Activated CD4-positive, alpha-beta memory T cell treated with anti-CD3 and anti-CD28 coated beads for 36 hours (primary cell): ENCODE measurements at places on chromosomes 16 and 17.
A peak's percentile ranks its signal among the peaks of the same experiment; 100 is the strongest.

DNA sequence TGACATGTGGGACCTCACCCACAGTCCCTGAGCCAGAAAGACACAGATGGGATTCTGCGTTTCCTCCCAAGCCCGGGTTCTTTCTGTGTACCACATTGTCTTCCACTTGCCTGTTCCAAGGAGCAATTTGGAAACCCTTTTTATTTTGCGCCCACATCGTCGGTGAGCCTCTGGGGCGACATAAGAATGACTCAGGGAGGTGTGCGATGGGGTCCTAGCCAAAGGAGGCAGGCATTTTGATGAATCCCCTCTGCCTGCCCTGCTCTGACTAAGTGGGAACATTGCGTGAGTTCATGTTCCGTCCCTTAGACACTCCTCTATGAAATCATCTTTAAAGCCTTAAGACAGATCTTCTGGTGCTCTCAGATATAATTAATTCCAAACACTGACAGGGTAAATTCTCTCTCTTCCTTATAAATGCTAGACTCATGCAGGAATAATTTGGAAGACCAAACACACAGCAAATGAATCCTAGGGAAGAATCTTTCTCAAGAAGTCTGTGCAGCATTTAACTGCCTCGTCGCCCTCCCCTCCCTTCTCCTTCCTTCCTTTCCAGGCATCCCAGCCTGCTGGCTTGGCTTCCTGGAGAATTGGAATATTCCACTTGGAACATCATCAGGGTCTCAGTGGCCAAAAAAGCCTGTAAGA, 52.7 kb upstream of the FOXF1 start:
- no peak for DNase-seq

DNA sequence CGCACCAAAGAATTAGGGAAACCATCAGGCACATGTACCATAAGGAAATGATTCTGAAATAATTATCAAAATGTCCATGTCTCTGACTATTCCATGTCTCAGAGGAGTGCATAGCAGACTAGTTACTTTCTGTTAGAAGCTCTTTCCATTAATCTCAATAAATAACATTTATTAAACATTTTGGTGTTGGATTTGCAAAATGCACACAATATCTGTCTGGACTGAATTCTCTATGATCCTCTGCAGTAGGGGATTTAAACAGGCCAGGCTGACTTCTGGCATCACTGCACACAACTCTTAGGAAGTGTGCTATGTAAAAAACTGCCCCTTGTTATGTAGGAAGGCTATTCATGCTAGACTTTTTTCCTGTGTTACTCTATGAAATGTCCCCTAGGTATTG, 283.3 kb upstream of the CDH5 start:
- DNase-seq, result no peak

GRCh38 chr16:24337013-24337412, 80.9 kb downstream of the CACNG3 start:
- no peak for DNase-seq

GRCh38 chr17:18195246-18195645, 11.6 kb downstream of the ALKBH5 start:
- no peak for DNase-seq

- DNase-seq, result no peak
These were observed 27.3 kb downstream of the KAT7 start for GRCh38 chr17:49815761-49816281.

DNA sequence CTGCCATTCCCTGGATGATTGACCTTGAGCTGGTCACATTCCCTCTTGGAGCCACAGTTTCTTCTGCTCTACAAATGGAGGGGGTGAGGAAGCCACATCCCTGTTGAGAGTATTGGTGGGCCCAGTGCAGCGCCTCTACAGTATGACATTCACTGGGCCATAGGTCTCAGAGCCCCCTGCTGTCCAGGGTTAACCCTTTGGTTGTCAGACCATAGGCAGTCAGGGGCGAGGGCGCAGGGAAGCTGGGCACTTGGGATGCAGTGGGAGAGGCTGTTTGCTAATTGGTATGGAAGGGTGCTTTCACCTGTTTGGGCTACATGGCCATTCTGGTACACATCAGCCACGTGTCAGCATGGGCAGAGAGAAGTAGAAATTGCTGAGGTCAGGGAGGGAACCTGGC, 27.3 kb upstream of the WFDC1 start:
- no peak for DNase-seq

- DNase-seq, result peak; percentile 52
These were observed at the start of gene DOC2A for GRCh38 chr16:30010844-30011713. TSS of gene DOC2A (minus strand) at chr16:30011027. CDS start at chr16:30010222, 805 bp downstream.

DNA sequence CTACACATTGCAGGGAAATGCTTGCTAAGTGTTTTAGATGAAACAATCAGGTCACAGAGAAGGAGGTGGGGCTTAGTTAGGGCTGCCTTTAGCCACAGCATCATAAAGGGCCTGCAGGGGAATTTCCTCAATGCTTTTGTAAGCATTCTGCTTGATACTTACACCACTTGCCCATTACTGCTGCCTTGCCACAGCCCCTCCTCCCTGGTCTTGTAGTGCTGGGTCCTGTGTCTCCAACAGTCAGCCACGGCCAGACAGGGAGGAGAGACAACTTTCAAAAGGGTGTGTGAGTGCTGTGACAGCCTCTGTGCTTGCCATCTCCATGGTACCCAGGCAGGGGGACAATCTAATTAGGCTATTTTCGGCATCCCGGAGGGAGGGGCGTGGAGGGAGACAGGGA, 111.2 kb downstream of the SHISA9 start:
- DNase-seq, result no peak

- no peak for DNase-seq
These were observed 67.8 kb downstream of the GRIN2A start for GRCh38 chr16:10114409-10114808.

DNA sequence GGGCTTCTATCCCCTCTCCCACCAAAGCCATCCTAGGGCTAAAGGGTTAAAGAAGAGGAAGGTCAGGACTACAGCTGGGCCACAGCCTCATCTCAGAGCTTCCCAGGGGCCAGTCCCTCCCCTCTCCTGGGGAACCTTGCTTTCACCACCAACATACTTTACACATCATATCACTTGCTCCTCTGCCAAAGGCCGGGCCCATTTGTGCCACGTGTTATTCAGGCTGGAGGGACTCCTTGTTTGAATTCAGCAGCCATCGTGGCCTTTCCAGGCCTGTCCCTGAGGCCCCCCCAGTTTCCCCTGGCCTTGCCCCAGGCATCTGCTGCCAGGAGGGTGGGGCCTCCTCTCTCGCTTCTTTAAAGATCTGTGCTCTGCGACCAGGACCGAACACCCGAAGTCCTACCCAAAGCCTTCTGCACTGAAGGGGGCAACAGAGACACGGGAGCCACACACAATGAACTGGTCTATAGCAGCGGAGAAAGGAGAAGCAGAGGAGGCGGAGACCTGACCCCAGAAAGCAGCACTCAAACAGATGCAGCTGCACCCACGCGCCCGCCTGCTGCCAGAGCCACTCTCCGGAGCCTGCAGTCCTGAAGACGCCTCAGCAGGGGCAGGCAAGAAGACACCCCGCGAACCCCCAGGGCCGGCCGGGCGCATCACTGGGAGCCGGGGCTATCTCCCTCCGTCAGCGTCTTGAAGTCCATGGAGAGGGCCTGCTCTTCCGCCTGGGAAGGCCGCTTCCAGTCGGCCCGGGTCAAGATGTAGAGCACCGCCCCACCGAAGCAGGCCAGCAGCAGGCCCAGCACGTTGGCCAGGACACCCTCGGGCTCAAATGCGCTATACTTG, 12.1 kb downstream of the CYB561 start:
- DNase-seq, result no peak

DNA sequence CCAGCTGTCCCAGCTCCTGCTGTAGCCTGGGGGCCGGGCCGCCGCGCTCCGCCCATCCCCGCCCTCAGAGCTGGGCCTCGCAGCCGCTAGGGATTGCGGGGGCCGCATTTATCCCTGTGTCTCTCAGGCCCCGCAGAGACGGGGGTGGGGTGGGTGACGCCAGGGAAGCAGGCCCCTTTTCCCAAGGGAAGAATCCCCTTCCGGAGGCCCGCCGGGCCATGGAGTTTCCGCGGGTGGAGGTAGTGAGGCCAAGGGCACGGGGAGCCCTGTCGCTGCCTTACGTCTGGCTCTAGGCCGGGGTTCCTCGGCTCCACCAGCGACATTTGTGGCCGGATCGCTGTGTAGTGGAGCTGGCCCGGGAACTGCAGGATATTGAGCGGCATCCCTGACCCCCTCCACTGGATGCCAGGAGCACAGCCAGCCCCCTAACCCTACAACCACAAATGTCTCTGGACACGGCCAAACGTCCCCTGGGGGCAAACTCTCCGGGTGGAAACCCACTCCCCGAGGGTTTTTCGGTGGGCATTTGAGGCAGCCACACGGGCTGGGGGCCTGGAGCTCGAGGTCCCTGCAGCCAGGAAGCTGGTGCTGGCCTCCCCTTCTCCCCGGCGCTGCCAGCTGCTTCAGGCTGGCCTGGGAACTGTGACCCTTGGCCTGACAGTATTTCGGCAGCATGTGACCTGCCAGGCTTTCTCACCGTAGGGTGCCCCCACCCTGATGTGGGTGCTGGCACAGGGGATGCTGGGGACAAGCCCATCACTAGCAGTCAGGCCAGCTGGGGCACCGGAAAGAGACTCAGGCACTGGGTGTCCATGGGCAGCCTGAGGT, 12.0 kb upstream of the CD300A start:
- DNase-seq, result no peak

- DNase-seq, result no peak
These were observed 393.5 kb downstream of the UTP18 start for GRCh38 chr17:51653878-51654277.

- DNase-seq, result peak; percentile 28
These were observed 34.9 kb upstream of the ZNF469 start for GRCh38 chr16:88347656-88348376.

DNA sequence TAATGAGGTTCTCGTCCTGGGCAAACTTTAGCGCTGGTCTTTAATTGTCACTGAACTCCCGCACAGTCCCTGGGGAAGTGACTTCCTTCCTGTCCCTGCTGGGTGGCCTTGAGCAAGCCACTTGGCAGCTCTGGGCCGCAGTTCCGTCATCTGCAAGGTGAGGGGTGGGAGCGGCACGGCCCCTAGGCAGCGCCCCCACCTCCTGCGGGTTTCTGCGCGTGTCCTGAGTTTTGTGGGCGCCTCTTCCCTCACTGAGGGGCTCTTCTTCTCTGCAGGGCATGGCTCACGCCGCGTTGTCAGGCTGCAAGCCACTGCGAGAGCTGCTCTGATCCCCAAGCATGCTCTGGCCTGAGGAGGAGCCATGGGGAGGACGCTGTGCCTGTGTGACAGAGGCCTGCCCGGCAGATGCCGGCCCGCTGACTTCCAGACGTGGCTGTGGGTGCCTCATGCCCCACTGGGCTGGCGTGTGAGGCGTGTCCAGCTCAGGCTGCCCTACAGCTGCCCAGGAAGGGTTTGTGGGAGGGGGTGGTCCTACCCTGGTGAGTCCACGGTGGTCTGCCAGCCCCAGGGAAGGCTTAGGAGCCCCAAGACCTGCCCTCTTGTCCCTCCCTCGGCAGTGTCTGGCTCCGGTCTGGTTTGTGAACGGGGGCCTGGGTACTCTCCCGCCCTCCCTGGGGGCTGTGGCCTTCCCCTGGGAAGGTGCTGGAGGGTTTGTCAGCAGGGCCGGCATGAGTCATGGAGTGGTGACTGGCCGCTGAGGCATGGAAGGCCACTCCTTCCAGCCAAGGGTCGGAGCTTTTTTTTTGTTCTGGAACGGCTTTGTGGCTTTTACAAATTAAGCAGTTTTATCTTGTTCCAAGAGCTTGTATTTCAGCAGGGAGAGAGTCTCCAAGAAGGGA, 182.0 kb downstream of the SEC14L1 start:
- no peak for DNase-seq

GRCh38 chr17:62911114-62911513, 54.9 kb upstream of the TANC2 start:
- DNase-seq, result no peak

- peak; percentile 67 for DNase-seq
These were observed 31.8 kb upstream of the MAF start for GRCh38 chr16:79632289-79632688.

GRCh38 chr17:27918498-27918897, 25.3 kb upstream of the LYRM9 start:
- DNase-seq, result no peak

GRCh38 chr17:63447471-63448009, 1.4 kb upstream of the CYB561 start:
- DNase-seq, result no peak

GRCh38 chr16:64809876-64810629, 311.8 kb downstream of the CDH11 start:
- no peak for DNase-seq

GRCh38 chr17:58974354-58974753, 132.3 kb downstream of the TRIM37 start:
- DNase-seq, result no peak

- no peak for DNase-seq
These were observed 32.0 kb downstream of the PIMREG start for GRCh38 chr17:6476076-6476809.

DNA sequence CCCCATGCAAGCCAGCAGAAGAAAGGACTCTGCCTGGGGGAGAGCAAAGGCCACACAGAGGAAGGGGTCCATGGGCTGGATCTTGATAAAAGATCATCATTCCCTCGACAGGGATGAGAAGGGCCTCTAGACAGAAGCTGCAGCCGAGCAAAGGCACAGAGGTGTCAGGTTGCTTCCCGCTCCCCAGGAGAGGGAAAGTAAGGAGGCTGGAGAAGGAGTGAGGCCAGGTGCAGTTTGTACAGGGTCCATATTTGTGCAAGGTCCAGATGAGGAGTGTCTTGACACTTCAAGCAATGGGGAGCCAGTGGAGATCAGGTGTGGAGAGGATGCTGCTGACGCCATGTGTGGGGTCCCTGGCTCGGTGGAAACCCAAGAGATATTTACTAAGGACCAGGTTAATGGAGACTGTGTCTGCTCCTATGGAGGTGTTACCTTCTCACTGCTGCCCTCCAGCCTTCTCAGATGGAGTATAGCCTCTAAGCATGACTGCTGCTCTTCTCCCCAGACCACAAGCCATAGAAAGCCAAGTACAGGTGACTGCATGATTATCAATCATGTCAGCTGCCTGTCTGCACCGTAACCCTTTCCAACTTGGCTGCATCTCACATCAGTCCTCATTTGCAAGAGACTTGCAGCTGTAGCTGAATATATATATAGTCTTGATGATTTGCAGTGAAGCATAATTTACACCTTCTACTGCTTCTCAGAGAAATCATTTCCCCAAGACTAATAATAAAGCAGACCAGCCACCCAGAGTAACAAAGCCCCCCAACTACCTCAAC, 21.1 kb downstream of the GAS7 start:
- DNase-seq, result no peak

GRCh38 chr16:31186930-31187807, 7.2 kb downstream of the FUS start:
- no peak for DNase-seq

GRCh38 chr17:10807704-10808128, 3.8 kb upstream of the TMEM238L start:
- DNase-seq, result no peak
